ENCODE measurements at places on chromosomes 16 and 17.

DNA sequence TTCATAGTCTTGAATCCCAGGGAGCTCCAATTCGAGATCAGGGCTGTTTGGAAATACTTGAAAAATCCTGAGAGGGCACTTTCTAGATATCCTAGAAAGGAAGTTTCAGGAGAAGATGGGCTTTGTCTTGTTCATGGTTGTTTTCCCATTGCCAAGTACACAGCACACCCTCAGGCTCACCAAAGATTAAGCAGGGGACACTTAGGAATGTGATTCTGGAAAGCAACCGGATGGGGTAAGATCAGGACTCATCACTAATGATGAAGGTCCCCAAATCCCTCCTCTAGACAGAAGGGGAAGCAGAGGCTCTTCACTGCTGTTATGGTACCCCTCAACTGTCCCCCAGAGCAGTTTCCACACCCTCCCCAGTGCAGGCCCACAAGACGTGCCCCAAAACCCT lies 40.7 kb downstream of the VAC14 start:
- DNase-seq, result no peak

- DNase-seq, result peak; percentile 75
These were observed 16.1 kb upstream of the TNFRSF13B start for GRCh38 chr17:16987830-16988601.

GRCh38 chr16:2493605-2494004 lies 18.7 kb downstream of the TBC1D24 start:
- DNase-seq, result no peak

GRCh38 chr16:20504418-20504817 lies 53.1 kb downstream of the ACSM2A start:
- no peak for DNase-seq

DNA sequence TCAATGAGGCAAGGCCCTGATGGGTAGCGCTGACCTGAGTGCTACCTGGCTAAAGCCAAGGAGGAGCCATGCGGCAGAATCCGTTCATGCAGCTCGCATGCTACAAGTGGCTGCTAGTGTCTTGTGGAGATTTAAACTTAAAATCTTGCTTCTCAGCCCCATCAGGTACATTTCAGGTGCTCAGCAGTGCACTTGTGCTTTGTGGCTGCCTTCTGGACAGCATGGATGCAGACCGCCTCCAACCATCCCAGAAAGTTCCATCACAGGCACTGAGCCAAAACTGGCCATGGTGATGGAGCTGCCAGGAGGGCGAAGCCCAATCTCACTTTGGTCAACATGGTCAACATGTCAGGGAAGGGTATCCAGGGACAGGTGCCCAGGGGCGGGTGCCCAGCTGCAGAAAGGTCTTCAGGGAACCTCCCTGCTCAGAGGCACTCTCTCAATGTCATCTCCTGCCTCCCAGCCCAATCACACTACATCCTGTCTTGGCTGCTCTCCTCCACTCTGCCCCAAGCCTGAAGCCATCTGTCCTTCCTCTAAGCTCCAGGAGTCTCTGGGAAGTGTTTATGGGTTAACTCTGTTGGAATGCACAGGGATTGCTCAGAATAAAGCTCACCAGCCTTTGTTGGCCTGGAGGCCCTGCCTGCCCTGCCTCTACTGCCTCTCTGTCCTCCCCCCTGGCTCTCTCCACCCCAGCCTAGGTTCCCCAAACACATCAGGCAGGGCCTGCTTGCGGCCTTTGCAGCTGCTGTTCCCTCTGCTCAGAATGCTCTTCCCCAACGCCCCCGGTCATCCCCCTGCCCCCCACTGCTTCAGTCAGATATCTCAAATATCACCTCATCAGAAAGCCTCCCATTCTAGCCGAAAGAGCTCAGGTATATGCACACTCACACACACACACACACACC lies 18.3 kb upstream of the TNFRSF13B start:
- peak; percentile 59 for DNase-seq

DNA sequence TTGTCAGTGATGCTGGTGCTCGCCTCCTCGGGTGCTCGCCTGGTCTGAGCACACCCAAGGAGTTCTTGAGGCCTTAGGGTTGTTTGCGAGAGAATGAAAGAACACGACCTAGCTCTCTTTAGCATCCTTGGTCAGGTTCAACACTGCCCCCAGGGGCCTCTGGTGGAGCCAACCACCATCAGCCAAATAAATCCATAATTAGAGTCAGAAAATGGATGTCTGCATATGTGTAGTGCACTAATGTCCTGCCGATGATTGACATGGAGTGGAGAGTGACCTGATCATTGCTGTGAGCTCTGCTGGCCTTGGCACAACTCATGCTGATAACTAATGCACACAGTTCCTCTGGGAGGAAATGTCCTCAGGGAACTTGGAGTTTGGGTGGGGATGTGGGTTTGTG lies 8.2 kb upstream of the STH start:
- DNase-seq, result no peak

DNA sequence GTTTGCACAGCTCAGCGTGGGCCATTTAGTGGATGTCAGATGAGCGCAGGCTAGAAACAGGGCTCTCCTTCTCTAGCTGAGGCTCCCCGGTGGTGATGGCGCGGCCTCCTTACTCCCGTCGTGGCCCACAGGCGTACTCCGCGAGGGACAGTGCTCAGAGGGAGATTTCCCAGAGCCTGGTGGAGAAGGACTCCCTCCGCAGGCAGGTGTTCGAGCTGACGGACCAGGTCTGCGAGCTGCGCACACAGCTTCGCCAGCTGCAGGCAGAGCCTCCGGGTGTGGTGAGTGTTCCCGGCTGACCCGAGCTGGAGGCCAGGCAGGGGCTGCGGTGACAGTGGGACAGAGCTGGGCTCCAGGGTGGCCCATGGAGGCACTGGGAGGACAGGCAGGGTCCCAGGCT lies 21.4 kb downstream of the CARD14 start:
- no peak for DNase-seq

- DNase-seq, result no peak
These were observed 881.3 kb downstream of the CDH11 start for GRCh38 chr16:64240586-64240985.

Measured in IMR-90 (cell line).